ENCODE measurements at places on chromosomes 6 and 20.

DNA sequence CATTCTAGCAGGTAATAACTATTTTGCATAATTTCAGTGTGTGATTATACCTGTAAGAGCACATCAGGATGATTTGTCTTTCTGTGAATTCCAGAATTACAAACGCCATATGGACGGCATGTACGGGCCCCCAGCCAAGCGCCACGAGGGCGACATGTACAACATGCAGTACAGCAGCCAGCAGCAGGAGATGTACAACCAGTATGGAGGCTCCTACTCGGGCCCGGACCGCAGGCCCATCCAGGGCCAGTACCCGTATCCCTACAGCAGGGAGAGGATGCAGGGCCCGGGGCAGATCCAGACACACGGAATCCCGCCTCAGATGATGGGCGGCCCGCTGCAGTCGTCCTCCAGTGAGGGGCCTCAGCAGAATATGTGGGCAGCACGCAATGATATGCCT is 122.7 kb downstream of the TMEM242 start:
- no peak for DNase-seq

DNA sequence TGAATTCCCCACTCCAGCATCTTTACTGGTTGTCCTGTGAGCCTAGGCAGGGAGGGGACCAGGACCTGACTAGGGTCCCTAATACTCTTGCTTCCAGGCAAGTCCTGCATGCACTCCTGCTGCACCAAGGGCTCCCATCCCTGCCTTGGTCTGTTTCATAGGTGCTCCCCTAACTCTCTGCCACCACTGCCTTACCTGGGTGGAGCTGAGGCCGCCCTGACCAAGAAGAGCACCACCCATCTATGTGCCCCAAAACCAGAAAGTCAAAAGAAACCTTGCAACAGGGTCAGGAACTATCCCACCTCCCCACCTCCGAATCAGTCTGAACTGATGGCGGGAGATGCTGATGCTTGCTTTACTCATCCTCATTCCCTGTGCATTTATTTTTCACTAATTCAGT is 23.6 kb downstream of the HLA-G start:
- DNase-seq = no peak

GRCh38 chr6:139577124-139577762 is 202.8 kb upstream of the CITED2 start:
- DNase-seq = no peak

- DNase-seq = no peak
Observed at GRCh38 chr20:52683761-52684160, 288.4 kb upstream of the TSHZ2 start.

DNA sequence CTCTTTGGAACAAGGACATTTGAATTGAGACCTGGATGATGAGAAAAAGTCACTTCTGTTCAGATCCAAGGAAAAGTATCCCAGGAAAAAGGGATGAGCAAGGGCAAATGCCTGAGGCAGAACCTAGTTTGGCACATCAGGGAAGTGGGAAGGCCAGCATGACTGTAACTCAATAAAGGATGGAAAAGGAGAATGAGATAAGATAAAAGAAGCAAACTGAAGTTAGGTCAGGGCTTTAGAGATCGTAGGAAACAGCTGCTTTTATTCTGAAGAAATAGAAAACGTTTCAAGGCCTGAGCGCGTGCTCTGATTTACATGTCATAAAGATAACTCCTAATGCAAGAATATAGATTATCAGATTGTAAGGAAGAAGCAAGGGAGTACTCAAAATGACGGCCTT is 450.0 kb downstream of the FRK start:
- DNase-seq = no peak

DNA sequence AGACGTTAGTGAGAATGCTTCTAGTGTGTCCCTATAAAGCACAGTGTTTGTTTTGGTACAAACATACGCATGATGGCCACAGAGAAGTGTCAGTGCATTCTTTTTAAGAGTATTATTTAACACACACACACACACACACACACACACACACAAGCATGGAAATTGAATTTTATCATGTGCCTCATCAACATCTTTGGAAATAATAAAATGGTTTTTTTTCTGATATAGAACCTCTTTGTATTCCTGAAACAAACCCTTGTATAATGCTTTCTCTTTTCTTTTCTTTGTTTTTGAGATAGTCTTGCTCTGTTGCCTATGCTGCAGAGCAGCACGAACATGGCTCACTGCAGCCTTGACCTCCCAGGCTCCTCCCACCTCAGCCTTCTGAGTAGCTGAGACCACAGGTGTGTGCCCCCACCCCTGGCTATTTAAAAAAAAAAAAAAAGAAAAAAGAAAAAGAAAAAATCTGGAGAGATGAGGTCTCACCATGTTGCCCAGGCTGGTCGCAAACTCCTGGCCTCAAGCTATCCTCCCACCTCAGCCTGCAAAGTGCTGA is 116.2 kb upstream of the SYNDIG1 start:
- DNase-seq = no peak

DNA sequence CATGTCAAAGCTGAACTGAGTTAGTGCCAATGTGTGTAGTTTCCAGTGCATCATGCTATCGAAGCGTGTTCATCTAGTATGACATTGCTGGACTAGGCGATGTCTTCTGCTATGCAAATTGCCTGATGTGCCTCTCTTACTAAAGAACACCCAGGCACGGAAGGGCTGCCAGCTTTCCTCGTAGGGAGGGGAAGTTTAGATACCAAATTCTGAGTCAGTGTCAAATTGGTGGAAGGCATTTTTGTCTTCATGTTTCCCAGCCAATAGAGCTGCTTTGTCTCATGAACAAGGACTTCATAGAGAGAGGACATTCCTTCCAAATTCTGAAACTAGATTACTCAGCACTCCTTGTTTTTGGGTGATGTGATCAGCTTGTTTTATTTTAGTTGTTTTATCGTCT is 320.1 kb downstream of the BTBD3 start:
- DNase-seq = no peak

DNA sequence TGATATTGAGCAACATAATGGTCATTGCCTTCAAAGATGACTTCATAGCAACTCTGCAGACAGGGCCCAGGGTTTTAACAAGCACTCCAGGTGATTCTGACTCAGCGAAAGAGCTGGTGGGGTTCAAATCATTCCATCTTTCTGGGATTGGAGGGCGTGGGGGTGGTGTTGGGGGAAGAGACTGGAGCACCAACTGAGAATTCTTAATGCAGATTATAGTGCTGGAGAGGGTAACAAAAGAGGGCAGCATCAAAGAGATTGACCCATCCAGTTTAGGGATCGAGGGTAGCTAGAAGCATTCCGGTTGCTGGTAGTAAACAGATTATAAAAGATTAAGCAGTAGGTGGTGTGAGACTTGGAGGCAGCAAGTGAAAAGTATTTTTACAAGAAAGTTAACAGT is 15.9 kb downstream of the PFDN4 start:
- DNase-seq = no peak

DNA sequence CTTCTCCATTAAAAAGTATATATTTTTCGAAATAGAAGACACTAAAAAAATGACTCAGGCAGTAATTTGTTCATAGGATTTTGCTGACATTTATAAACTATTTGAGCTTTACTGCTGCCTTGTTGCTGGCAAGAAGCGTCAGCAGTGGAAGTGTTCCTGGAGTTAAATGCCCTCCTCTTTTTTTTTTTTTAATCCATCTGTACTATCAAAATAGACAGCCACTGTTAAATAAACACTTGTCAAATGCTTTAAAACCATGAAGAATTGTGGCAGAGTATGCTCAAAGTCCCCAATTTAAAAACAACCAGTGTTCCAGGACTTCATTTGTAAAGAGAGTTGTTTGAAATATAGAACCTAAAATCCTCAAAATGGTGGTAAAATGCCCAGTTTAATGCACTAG is 253.8 kb downstream of the NKAIN2 start:
- no peak for DNase-seq

GRCh38 chr20:54069501-54069971 is 858 bp downstream of the BCAS1 start:
- no peak for DNase-seq

GRCh38 chr6:113304116-113304515 is 553.0 kb upstream of the MARCKS start:
- DNase-seq = no peak

DNA sequence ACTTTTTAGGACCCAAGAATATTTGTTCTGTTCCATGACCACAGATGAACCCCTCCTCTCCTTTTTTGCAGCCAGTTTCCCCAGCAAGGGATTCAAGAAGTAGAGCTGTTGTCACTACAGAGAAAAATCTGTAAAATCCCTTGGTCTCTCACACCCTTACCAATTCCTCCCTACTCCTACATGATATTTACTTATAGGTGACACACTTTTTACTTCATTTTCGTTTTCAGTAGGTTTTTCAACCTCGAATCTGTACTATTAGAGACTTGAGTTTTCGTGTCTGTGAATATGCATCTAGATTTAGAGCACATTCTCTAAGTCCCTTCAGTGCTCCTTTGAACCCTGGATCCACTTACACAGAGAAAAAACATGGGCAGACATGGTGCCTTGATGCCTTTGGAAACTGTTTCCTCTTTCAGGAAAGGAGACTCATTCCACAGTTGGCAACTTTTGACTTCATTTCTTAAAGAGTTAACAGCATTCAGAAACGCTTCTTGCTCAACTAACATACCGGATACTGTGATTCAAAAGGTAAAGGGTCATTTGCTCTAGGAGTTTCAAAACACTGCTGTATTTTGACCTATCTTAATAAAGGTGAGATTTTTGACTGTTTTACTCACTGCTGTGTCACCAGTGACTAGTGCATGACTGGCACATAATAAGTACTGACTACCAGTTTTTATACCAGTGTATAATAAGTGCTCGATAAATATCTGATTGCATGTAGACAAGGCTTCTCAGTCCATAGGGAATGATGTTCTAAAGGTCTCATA is 50.6 kb downstream of the LAMA4 start:
- no peak for DNase-seq

- DNase-seq = no peak
Observed at GRCh38 chr20:1577906-1578305, 20.4 kb upstream of the SIRPD start.

- no peak for DNase-seq
Observed at GRCh38 chr20:5481872-5482271, 165.1 kb upstream of the PROKR2 start.

DNA sequence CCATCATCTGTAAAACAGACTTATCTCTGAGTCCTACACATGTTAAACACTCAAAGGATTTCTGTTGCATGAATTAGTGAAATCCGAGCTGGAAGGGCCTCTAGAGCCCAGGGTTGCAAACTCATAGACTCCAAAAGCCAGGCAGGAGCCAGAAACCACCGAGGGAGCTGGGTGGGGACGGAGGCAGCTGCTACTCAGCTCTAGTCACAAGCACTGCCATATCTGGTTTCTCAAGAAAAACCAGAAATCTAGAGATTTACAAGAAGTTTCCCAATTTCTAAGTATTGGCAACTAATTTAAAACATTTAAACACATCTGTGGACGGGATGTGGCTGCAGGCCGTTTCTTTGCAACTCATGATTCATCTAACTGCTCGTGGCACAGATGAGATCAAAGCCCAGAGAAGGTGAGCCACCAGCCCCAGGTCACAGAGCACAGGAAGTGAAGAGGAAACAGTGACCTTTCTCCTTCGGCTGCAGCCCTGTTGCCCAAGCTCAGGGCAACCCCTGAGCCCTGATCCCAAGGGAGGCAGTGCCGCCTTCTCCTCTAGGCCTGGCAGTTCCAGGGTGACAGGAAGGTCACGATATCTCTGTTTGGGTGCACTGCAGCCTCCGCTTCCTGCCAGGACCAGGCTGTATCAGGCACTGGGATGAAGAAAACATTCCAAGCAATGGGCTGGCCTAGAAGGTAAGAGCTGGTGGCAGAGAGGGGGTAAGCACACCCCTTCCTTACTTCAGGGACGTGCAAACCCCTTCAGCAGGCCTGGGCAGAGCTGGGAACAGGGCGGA is 26.4 kb upstream of the PTGIS start:
- peak; percentile 83 for DNase-seq

- DNase-seq = no peak
Observed at GRCh38 chr6:29567991-29568390, 8.5 kb upstream of the UBD start.

- DNase-seq = no peak
Observed at GRCh38 chr6:30836431-30836866, 47.9 kb upstream of the DDR1 start.

GRCh38 chr6:124854338-124854922 is 107.8 kb upstream of the RNF217 start:
- no peak for DNase-seq

DNA sequence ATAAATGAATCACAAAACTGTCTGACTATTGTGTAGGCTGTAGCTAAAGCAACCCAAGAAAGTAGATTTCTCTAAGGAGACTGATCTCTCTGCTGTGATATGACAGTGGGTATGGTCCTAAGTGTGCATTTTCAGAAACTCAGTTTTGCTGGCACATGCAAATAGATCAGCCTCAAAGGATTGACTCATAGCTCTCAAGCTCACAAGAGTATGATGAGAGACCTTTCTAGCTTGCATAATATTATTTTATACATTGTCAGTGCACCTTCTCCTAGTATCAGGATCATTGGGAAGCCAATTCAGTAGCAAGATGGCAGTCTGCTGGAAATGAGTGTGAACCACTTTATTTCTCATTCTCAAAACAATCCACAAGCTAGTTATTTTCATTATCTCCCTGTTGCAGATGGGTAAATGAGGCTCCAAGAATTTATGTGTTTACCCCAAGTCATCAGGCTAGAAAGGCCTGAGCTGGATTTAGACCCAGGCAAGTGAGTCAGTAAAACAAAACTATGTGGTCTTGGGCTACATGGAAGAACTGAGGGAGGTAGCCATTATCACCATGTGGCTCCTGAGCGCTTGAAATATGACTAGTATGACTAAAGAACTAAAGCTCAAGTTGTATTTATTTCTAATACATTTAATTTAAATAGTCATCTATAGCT is 27.9 kb upstream of the PLCB4 start:
- DNase-seq = no peak

DNA sequence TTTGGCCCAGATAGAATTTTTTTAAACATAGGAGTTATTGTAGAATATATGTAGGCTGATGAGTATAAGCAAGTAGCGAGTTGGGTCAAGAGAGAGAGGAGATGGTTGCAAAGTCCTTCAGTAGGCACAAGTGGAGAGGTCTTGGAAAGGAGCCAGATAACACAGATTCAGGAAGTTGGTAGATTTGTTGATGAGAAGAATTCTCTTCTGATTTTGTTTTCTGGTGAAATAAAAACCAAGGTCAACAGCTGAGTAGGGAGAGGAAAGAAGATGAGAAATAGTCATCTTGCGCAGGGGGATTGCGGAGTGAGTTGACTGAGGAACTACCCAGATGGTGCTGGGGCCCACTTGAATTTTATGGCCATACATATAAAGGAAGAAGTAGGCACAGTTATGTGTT is 17.4 kb upstream of the CD83 start:
- no peak for DNase-seq

DNA sequence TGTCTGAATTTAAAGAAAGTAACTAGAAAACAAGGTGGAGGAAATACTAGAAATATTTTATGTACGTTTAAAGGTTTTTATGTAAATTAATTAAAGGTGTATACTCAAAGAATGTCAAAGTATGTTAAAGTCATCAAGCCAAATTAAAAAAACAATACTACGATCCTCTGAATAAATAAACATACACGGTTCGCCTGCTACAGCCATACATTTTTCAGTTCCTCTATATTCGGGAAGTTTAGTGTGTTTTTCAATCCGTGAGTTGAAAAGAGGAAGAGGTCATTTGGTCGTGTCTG is 626 bp downstream of the STX7 start:
- peak; percentile 69 for DNase-seq

- no peak for DNase-seq
Observed at GRCh38 chr20:41654292-41654691, 36.1 kb upstream of the CHD6 start.

GRCh38 chr20:59269411-59270025 is 30.9 kb upstream of the EDN3 start:
- DNase-seq = no peak

All from SIG-M5 (cell line).